Stimulated activated CD8-positive, alpha-beta memory T cell treated with anti-CD3 and anti-CD28 coated beads, Interleukin-15, amount 100 ng/mL, for 4 hours (primary cell): ENCODE measurements at places on chromosomes 16 and 17.

GRCh38 chr16:16110111-16110490, 113.2 kb downstream of the ABCC6 start:
- no peak for DNase-seq

DNA sequence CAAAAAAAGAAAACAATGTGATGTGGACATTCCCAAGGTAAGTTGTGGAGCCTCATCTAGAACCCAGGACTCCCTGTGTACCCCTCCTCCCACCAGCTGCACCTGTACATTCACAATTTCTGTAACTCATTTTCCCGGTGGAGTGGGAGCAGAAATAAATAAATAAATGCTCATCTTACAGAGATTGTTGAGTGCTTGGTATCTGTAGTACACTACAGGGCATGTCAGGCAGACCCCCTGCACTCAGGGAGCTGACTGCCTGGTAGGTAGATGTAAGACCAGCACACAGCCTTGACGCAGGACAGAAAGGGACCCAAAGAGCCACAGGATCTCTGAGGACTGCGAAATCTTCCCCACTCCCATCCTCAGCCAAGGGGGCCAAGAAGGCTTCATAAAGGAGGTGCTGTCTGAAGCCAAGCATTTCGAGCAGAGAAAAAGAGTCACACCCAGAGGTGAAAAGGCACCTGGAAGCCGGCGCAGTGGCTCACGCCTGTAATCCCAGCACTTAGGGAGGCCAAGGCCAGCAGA, 6.5 kb downstream of the EIF1 start:
- DNase-seq: no peak

DNA sequence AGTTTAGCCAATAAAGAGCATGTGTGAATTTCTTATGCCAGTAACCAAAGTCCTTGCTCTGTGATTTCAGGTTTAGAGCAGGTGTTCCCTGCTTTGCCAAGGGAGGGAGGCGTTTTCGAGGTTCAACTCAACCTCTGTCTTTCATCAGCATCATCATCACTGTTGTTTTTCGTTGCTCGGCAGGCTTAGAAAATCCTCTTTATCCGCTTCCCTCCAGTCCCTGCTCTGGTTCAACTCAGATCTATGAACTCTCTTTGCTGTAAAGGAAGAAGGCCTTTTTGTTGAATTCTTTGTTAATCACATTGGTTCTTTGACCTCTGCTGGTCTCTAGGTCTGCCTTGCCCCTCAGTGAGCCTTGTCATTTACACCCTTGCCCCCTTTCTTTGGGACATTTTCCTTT, 243.9 kb upstream of the RBFOX1 start:
- no peak for DNase-seq

- DNase-seq: no peak
Observed at GRCh38 chr16:57758331-57759117, 23.0 kb downstream of the KATNB1 start.

- no peak for DNase-seq
Observed at GRCh38 chr16:35910409-35910808, 2451.0 kb downstream of the TP53TG3F start.

- no peak for DNase-seq
Observed at GRCh38 chr16:728890-729744, 2.2 kb downstream of the HAGHL start.

- no peak for DNase-seq
Observed at GRCh38 chr17:59315866-59316265, 15.6 kb upstream of the YPEL2 start.

DNA sequence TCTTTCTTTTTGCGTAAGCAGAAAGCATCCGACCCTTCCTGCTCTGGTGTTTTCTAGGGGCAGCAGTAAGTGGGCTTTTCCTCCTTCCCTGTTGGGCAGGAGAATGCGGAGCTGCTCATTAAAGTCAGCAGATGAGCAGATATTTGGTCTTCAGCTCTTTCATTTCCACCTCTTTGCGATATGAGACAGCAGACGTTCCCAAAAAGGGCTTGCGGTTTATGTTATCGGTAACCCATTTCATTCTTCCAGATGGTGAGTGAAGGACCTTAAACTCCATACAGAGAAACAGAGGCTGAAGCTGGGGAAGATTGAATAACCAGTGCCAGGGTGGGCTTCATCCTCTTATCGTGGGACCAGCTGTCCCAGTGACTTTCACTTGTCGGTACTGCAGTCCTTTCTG, 40.7 kb downstream of the KSR1 start:
- DNase-seq: no peak

DNA sequence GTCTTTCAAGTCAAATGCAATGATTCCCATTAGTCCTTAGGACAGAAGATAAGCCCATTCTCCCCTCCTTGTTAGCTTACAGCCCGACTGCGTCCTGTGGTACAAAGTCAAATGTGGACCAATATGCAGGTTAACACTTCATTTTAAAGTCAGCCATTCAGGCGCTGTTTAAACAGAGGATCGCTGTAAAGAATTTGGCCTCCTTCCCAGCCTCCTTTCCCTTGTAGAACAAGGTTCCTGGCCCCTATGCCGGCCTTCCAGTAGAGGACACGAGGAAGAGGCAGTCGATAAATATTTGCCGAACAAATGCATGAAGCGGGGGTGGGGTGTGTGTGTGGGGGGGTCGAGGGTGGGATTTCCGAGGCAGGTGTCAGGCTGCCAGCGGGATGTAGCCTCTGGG, 4.3 kb downstream of the SDK2 start:
- DNase-seq: no peak

DNA sequence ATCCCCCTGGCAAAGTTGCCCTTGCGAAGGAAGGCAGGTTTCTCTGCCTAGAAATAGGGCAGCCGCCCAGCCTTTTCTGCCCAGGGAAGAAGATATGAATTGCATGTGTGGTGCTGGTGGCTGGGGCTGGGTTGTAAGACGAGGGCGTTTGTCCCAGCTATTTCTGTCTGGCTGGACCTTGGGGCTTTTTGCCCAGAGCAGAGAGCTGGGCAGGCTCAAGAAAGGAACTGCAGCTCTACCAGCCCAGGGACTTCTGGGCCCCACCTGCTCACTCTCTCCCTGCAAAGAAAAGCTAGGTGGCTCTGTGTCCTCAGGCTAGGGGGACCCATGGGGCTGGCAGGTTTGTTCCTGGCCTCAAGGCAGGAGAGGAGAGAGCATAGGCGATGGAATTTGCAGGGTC, 586 bp downstream of the CACNG1 start:
- DNase-seq: no peak

DNA sequence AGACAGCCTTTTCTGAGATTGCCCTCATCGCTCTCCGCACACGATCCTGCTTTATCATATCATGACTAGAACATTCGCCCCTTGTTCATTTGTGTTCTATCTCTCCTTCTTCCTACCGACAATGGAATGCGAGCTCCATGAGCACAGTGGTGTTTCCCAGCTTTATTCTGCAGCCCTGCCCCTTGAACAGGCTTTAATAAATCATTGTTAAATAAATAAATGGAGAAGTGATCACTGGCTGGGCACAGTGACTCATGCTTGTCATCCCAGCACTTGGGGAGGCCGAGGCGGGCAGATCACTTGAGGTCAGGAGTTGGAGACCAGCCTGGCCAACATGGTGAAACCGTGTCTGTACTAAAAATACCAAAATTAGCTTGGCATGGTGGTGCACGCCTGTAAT, 1063.3 kb upstream of the EEF2KMT start:
- no peak for DNase-seq

GRCh38 chr17:81396278-81396721, 1.0 kb downstream of the BAHCC1 start:
- no peak for DNase-seq

GRCh38 chr16:16798504-16798903, 419.6 kb downstream of the NPIPA7 start:
- DNase-seq: no peak

GRCh38 chr17:28912281-28912937, 9.5 kb upstream of the DHRS13 start:
- no peak for DNase-seq

- DNase-seq: no peak
Observed at GRCh38 chr16:76932541-76933211, 258.3 kb upstream of the MON1B start.

- no peak for DNase-seq
Observed at GRCh38 chr17:31051506-31051905, 43.3 kb upstream of the NF1 start.

- DNase-seq: no peak
Observed at GRCh38 chr16:73339821-73340220, 291.9 kb upstream of the ZFHX3 start.

DNA sequence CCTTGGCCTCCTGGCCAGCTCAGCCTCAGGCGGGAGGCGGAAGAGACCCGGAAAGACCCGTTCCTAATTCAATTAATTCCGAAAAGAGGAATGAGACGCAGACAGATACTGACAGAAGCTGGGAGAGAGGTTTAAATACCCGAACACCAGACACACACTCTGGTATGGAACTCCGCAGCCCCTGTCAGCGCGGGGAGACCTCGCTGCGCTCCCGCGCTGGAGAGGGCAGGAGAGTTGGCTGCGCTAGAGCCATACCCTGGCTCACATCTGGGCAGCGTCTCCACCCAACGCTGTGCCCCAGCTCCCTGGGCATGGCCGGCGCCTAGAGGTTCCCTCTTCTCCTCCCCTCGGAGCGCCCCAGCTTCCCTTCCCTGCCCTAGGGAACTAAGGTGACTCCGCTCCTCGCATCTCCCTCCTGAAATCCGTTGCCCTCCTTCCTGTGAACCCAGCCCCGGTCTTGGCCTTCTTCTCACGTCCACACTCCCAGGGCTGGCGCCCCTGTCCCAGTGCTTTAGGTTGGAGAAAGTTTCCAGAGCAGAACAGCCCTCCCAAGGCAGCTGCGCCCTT, 8.0 kb downstream of the NEUROD2 start:
- DNase-seq: no peak

DNA sequence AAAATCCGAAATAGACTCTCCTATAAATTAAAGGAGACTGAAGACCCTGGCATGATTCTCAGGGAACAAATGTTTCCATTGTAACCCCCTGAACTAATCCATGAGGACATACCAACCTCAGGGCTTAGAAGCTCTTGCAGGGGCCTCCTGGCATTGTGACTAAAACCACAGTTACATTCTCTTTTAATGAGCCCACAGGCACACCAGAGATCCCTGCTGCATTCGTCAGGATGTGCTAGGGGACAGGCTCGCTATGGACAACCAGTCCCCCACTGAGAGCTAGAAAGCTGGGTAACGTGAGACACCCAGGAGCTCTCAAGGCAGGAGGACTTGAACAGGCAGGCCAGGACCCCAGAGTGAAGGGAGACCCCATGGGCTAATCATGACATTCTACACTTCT, 140.6 kb upstream of the TNRC6C start:
- DNase-seq: no peak

GRCh38 chr17:43713494-43714162, 45.0 kb downstream of the SOST start:
- no peak for DNase-seq

GRCh38 chr16:80263848-80264694, 276.7 kb upstream of the DYNLRB2 start:
- no peak for DNase-seq

DNA sequence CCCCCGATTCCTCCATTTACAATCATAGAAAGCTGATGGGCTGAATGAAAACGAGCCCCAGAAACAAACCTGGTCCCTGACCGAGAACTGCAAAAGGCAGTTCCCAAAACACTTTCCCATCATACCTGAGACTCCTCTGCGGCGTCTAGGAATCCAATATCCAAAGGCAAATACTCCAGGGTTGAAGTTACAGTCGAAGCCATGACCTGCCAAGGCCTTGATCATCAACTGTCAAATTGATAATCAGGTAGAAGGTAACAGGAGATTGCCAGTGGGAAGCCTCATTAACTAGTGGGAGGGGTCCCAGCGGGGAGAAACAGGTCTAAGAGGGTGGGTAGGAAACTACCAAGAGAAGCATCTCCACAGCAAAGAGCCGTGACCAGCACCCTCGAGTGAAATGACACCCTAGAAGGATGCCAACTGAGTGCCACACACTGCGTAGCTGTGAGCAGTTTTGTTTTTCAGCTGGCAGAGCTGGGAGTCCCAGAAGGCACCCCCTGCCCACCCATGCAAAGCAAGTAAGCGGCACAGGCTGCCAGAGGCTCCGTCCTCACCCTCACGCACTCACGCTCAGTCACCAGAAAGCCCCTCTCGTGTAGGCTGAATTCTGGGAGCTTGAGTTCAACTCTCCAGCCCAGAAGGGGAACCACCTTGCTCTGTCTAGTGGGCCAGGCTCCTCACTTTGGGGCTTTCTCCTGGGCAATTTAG, 146.1 kb downstream of the GAS7 start:
- DNase-seq: no peak

DNA sequence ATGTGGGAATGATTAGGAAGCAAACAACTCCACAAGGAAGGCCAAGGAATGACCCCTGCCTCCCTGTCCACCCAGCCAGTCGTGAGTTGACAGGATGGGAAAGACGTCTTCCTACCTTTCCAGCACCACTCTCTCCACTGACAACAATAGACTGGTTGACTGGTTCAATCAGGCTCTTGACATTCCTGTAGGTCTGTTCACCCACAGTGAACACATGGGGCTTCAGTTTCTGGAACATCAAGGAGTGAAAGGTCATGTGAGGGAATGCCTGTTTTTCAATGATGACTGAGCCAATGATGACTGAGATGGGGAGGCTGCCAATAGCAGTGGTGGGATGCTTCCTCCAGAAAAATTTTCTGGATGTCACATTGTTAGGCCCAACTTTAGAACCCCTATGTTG, 9.6 kb downstream of the MYO19 start:
- no peak for DNase-seq

DNA sequence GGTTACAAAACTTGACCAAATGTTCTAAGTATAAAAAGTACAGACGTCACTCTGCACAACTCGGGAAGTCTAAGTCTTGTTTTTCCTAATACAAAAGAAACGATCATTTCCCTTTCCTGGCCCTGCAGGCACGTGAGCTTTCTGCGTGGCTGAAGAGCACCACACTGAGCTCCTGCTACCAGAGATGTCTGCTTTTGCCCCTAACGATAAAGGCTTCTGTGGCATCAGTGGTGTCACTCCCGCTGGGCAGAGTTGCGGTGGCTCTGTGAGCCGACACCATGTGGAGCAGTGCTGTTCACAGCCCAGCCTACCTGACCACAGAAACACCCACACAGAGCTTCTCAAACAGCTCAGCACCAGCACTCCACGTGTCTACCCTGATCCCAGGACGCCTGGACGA, 20.5 kb downstream of the EMC8 start:
- peak; percentile 17 for DNase-seq

- DNase-seq: no peak
Observed at GRCh38 chr17:51608251-51608933, 348.0 kb downstream of the UTP18 start.

GRCh38 chr17:17152385-17152784, 53.7 kb downstream of the PLD6 start:
- DNase-seq: no peak

DNA sequence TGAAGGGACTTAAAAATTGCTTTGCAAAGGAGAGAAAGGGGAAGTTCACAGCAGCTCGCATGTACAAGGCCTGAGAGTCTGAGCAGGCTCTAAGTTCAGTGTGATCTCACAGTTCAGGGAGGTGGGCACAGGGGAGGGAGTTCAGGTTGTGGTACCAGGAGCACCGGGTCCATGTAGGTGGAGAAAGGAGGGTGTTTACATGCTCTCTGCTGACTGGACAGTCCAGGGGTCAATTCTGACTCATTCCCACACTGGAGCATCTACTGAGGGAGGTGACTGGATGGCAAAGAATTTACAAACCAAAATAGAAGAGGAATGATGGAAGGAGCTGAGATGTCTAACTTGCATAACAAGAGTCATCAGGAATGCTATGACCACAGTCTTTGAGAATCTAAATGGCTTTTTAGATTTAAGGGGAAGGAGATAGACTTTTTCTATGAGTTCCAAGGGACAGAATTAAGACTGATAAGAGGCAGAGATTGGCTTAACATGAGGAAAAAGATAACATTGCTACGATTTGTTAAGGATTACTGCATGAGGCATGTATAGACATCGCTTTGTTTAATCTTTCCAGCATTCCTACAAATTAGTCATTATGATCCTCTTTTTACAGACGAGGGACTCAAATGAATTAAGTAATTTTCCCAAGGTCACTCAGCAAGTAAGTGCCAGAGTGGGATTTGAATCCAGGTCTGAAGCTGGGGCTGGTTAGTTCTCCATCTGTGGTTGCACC, 29.9 kb downstream of the MIS12 start:
- no peak for DNase-seq
